Osteocyte (in vitro differentiated cells): ENCODE measurements at places on chromosomes 1 and 21. TPM values are rescaled to one million over a fixed set of nuclear protein-coding genes. Genes with fewer than 3 reads are reported as not detected.
A peak's percentile ranks its signal among the peaks of the same experiment; 100 is the strongest.

DNA sequence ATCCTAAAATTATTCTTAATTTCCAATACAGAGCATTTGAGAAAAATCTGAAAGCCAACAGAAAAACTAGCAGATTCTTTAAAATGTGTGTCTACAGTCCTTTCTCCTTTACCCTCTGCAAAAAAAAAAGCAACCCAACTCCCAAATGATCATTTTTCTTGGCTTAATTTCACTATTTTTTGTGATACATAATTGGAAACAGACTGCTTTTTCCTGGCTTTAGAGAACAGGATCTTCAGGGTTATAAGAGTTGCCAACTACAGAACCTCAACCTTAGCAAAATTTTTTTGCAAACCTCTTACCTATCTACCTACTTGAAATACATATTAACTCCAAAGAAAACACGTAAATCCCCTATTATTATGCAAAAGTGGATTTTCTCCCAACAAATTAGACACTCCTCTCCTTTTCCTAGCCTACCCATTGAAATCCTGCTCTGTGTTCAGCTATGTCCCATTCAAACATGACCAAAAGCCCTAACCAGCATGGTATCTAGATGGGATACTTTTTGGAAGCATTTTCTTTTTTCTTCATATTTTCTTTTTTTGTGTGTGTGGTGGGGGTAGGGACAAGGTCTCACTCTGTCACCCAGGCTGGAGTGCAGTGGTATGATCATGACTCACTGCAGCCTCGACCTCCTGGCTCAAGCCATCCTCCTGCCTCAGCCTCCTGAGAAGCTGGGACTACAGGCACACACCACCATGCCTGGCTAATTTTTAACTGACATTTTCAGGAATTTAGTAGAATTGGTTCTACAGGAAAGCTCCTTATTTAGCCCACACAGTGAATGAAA lies 9.0 kb downstream of the TGFBR3 start:
- no peak for DNase-seq

DNA sequence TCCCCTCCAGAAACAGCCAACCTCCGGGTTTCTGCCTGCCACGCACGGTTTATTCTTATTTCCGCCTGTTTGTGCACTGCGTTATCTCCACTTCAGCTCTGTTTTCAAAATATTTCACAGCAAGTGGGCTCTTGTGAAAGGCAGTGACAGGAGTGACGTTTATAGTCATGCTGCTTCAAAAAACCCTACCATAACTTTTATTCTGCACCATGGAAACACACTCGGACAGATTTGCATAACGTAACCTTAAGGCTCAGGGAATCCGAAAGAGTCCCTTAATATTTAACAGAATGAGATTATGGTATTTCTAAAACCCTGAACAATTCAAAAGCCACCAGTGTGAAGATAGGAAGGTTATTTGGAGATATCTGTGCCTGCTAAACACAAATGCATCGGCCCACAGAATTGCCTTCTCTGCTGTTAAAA lies 782 bp upstream of the SDE2 start:
- DNase-seq: no peak

GRCh38 chr1:59947047-59947938 lies 20.7 kb upstream of the CYP2J2 start:
- no peak for DNase-seq

GRCh38 chr1:48596046-48596445 lies 124.0 kb upstream of the SPATA6 start:
- DNase-seq: no peak

TRPM2 gene
- total RNA-seq: not detected in 2 replicates

GRCh38 chr1:59150577-59151386 lies 146.1 kb upstream of the FGGY start:
- peak; percentile 90 for DNase-seq

RNF223 gene
- not detected in 2 replicates for total RNA-seq

GRCh38 chr1:2583871-2584351 lies 2.7 kb upstream of the PRXL2B start:
- no peak for DNase-seq
